Vagina (tissue), 2 donors: ENCODE measurements at places on chromosomes 7 and 10.

GRCh38 chr10:78162853-78163252 lies 129.2 kb downstream of the RPS24 start:
- no peak for DNase-seq

GRCh38 chr7:45659496-45660139 lies 85.5 kb downstream of the ADCY1 start:
- DNase-seq: peak; percentile 72

DNA sequence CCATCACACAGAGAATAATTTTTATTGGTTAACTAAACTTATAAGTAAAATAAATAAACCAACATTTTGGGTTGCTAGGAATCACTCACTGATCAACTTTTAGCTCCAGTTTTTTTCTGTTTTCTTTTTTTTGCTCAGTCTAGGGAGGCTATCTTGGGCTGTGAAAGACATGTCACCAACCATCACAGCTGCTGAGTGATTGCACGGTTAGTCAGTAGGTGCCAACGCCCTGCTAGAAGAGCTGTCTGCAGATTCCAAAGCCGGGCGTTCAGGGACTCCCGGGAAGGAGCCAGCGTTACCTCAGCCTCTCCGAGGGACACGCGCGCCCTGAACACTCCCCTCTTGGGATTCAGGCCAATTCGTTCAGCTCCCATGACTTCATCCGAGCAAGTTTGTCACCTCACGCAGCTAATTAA lies 604 bp upstream of the STAM start:
- DNase-seq: peak; percentile 88

DNA sequence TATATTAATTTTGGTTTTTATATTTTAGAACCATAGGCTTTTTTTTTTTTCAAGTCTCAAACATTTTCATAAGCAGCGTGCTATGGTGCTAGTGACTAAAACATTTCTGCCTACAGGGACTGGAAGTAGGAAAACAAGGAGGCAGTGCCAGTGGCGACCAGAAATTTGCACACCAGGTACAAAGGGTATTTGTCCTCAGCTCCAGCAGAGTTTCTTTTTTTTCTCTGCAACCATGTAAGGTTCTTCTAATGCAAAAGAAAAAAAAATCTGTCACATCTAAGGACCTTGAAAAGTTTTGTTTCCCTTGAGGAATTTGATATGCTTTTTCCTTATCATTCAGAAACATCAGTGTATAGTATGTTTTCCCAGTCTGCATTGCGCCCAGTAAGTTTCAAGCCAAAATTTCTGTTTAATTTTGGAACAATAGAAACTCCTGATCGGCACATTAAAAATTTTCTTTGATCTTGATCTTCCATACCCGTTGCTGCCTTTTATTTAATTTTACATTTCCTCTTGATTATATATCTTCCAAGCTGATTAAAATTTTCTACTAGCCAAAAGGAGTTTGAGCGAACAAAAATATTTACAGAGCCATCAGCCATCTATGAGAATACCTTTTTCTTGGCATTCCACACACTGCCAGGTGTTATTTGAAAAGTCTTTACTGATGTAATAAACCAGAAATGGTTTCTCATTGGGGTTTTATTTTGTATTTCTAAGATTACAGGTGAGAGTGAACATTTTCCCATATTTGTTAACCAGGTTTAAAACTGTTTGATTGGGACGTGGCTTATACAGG lies 956 bp upstream of the KLHDC10 start:
- no peak for DNase-seq

DNA sequence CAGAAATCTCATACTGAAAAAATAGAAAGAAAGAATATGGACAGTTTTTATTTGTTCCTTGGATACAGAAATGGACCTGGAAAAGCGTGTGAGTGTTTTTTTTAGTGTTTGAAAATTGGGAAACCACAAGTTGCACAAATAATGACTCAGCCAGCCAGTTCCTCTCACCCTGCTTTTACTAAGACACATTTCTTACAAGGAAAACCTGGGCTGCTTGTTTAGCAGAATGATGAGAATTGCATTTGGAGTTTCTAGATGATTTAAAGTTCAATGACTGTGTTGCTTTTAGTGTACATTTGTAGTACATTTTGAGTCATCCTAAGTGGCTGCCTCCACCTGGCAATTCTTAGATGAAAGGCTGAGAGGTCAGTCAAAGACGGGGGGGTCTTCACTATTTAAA lies 218.7 kb downstream of the ABCA13 start:
- no peak for DNase-seq

DNA sequence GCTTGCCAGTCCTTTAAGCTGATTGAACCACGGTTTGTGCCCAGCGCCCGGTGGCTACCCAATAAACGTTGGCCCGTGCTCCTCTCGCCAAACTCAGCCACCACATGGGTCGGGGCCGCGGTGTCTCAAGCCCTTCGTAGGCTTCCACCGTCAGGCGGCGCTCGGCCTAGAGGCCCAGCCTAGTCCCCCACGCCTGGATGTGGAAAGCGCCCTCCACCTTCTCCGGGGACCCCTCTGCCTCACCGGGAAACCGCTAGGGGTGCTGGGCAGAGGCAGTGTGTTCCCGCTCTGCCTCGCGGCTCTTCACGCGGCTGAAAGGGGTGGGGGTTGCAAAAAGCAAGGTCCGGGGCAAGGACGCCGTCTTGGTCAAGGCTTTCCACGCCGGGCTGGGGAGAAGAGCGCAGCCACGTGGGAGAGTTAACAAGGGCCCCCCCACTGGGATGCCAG lies 29.8 kb downstream of the LEP start:
- DNase-seq: no peak

DNA sequence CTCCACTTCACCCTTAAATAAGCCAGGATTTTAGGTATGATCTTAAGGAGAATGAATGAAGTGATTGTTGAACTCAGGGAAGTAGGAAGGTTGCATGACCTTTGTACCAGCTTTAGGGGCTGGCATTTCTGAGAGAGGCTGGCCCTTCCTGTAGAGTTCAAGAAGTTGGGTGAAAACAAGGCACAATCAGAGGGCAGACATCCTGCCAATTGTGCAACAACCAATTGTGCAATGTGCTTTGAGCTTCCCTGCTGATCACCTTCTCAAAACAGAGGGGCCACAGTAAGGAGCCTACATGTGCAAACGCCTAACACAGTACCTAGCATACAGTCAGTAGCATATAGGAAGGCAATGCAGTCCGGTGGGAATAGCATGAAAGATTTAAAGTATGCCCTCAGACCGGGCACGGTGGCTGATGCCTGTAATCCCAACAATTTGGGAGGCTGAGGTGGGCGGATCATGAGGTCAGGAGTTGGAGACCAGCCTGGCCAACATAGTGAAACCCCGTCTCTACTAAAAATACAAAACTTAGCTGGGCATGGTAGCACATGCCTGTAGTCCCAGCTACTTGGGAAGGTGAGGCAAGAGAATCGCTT lies 5.4 kb downstream of the CPVL start:
- DNase-seq: peak; percentile 62
